Activated CD4-positive, alpha-beta memory T cell treated with anti-CD3 and anti-CD28 coated beads for 36 hours (primary cell): ENCODE measurements at places on chromosomes 11 and 22.

DNA sequence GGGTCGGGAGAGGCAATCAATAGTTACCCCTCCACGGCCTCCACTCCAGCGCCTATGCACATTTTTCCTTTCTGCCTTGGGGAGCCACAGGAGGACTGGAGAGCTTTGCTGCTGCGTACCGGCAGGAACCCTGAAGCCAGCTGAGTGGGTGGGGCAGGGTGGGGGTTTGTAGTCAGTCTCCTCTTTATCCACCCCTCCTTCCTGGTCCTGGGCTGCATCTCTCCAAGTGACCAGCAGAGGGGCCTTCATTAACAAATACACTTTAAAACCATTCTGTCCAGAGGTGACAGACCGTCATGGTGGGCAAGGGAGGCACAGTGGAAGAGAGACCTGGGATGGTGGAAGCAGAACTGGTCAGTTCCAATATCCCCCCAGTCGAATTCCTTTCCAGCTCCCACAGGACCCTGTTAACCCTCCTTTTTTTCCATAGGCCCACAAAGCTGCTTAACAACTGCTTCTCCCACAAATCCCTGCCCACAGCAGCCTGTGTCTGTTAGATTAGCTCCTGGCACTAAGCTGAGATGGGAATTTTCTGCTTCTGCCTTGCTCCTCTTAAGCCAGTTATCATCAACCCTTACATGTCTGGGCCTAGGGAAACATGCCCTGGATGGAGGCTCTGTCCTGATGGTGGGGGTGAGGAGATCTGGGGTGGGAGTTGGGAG lies 3.9 kb upstream of the ABCG4 start:
- H3K4me1 ChIP-seq = peaks cover 7% of the 10 kb centered on the region
- H3K27ac ChIP-seq = no peak overlapping the region
- no peaks in the 10 kb centered on the region for H3K36me3 ChIP-seq

DNA sequence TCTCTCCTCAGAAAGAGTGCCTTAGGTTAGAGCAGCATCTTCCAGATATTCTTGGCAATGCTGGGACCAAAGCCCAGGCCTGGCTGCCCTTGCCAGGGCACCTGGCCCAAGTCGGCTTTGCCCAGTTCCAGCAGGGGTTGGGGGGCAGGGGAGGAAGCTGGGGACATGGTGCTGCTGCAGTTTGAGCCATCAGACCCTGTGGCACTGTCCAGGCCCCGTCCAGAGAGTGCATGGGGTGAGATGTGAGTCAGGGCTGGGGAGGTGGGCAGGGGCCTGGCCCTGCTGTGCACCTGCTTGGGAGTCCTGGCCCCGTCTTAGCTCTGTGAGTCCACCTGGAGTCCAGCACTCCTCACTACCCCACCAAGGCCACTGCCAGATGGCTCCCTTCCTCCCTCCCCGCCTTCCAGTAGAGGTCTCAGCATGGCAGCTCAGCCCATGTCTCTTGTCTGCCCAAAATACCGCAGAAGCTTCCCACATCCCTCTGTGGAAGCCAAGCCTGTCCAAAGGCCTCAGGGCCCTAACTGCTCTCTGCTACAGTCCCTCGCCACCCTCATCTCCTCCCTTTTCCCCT lies 16.6 kb downstream of the DERL3 start:
- H3K4me1 ChIP-seq = peaks cover 7% of the 10 kb centered on the region
- DNase-seq = no peak
- H3K27ac ChIP-seq = no peak overlapping the region
- H3K4me3 ChIP-seq = no peak overlapping the region

DNA sequence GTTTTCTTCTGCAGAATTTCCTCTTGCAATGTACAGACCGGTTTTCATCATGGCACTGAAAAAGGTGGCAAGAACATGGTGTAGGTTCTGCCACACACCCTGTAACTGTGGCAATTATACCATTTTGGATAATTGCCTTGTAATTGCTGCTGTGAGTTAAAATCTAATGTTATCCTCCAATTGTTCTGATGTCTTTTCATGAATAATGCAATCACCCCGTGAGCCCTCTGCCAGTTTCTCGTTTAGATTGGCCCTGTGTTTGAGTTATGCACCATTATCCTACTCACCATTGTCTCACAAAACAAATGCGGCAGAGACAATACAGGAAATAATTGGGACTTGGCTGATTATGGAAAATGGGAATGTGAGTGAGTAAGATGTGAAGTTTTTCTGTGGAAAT lies 61.8 kb upstream of the MTNR1B start:
- DNase-seq = no peak
- H3K4me1 ChIP-seq = no peaks in the 10 kb centered on the region
- no peaks in the 10 kb centered on the region for H3K27me3 ChIP-seq
- no peak overlapping the region for H3K27ac ChIP-seq

DNA sequence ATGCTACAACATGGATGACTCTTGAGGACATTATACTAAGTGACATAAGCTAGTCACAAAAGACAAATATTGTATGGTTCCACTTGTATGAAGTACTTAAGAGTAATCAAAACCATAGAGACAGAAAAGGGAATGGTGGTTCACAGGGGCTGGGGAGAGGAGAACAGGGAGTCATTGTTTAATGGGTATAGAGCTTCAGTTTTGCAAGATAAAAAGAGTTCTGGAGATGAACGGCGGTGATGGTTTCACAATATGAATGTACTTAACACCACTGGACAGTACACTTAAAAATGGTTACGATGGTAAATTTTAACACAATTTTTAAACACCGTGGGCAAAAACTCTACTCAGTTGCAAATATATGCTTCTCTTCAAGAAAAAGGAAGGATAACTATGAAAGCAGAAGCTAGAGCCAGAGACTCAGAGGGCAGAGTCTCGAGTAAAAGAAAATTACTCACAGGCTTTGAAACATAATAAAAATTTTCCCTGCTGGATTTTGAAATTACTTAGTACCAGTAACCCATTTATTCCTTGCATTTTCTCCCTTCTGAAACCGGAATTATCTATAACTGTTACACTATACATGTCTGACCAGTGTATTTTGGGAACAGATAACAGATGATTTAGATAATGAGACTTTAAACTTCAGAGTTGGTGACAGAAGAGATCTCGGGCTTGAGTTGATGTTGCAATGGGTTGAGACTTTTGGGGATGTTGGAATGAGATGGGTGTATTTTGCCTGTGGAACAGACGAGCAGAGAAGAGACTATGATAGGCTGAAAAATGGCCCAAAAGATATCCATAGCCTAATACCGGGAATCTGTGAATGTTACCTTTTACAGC lies 15.0 kb downstream of the MRTFA start:
- peaks cover 18% of the 10 kb centered on the region for H3K36me3 ChIP-seq
- no peak overlapping the region for H3K27ac ChIP-seq
- H3K4me1 ChIP-seq = peaks cover 22% of the 10 kb centered on the region
- DNase-seq = no peak
- H3K4me3 ChIP-seq = no peak overlapping the region
- no peaks in the 10 kb centered on the region for H3K27me3 ChIP-seq

- H3K27ac ChIP-seq = no peak overlapping the region
- H3K36me3 ChIP-seq = no peaks in the 10 kb centered on the region
- H3K27me3 ChIP-seq = peaks cover 16% of the 10 kb centered on the region
- DNase-seq = no peak
- peaks cover 10% of the 10 kb centered on the region for H3K4me1 ChIP-seq
Measured at GRCh38 chr11:32343325-32344008, 91.9 kb downstream of the WT1 start.

- no peak overlapping the region for H3K27ac ChIP-seq
- no peaks in the 10 kb centered on the region for H3K4me1 ChIP-seq
- no peaks in the 10 kb centered on the region for H3K36me3 ChIP-seq
- H3K4me3 ChIP-seq = no peak overlapping the region
- H3K27me3 ChIP-seq = no peaks in the 10 kb centered on the region
Measured at GRCh38 chr11:37496201-37496600, 898.2 kb upstream of the RAG2 start.

GRCh38 chr11:63837739-63838138 lies 1.2 kb upstream of the MARK2 start:
- peaks cover 2% of the 10 kb centered on the region for H3K36me3 ChIP-seq
- H3K27me3 ChIP-seq = no peaks in the 10 kb centered on the region

GRCh38 chr11:35407041-35407440 lies 12.3 kb downstream of the SLC1A2 start:
- H3K27me3 ChIP-seq = peaks cover 4% of the 10 kb centered on the region
- no peaks in the 10 kb centered on the region for H3K4me1 ChIP-seq
- H3K27ac ChIP-seq = no peak overlapping the region
